Activated B cell treated with CpG ODN at 0.5 μM for 24 hours (primary cell): ENCODE measurements at places on chromosomes 2 and 18. TPM values are rescaled to one million over a fixed set of nuclear protein-coding genes. Genes with fewer than 3 reads are reported as not detected.

GRCh38 chr2:204086167-204086566 lies 149.6 kb downstream of the ICOS start:
- DNase-seq: no peak

GRCh38 chr2:98233941-98234340 lies 112.3 kb upstream of the CNGA3 start:
- DNase-seq: no peak

- DNase-seq: no peak
These were observed 40.9 kb downstream of the LRATD1 start for GRCh38 chr2:14673351-14673875.

DNA sequence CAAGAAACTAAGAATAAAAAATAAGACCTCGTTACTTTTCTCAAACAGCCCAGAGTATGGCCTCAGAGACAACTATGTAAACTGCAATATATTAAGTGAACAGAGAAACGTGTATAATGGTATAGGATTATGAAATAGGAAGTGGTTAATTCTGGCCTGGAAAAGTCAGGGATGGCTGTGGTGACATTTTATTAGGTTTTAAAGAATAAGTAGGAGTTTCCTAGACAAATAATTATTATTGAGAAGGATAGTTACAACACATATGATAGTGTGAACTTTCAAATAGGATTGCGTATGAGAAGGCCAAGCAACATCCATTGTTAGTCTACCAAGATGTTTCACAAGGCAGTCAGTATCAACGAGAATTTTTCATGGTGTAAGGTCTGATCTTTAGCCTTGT lies 244.1 kb downstream of the LPIN1 start:
- DNase-seq: no peak

GRCh38 chr2:191486584-191487320 lies 191.2 kb upstream of the NABP1 start:
- DNase-seq: no peak

GRCh38 chr18:12679183-12679786 lies 21.4 kb upstream of the SPIRE1 start:
- DNase-seq: no peak

DNA sequence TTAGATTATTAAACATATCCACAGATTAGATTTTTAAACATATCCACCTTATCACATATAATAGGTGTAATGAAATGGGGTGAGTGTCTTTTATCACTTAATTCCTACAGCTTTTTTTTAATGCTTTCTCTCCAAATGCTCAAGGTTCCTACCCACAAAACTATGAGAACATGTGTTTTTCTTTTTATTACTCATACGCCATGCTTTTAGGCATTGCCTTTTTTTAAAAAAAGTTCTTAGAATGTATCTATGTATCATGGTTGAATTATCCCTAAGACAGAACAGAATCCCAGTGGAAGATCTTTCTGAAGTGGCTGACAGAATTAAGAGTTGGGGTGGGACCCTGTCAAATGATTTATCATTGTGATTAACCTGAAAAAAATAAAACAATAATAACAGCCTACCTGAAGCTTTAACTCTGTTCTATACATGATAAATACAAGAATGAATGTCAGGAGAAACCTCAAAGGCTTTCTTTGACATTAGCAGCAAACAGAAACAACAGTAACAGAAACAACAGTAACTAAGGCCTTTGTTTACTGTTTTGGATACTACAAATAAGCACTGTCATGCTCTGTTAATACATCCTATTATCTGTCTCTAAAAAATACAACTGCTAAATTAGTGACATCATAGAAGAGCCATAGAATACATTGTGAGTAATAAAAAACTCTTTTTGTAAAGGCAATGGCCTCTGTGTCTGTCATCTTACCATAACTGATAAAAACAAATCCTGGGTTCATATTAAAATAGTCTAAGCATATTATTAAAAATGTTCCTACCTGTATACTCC lies 4.1 kb upstream of the ZNF397 start:
- no peak for DNase-seq

- DNase-seq: no peak
These were observed 3.1 kb downstream of the KCNE4 start for GRCh38 chr2:223055140-223055539.

- DNase-seq: no peak
These were observed 230.0 kb upstream of the EPHA4 start for GRCh38 chr2:221802089-221802488.

- DNase-seq: no peak
These were observed 342.7 kb upstream of the CHAC2 start for GRCh38 chr2:53424902-53425301.

GRCh38 chr18:12722731-12723130 lies 19.9 kb downstream of the PSMG2 start:
- DNase-seq: no peak

- no peak for DNase-seq
These were observed 24.2 kb downstream of the TOGARAM2 start for GRCh38 chr2:29005331-29005730.

- no peak for DNase-seq
These were observed 72.8 kb upstream of the FANCL start for GRCh38 chr2:58313926-58314325.

GRCh38 chr2:23683001-23683400 lies 243.9 kb downstream of the ATAD2B start:
- no peak for DNase-seq

DNA sequence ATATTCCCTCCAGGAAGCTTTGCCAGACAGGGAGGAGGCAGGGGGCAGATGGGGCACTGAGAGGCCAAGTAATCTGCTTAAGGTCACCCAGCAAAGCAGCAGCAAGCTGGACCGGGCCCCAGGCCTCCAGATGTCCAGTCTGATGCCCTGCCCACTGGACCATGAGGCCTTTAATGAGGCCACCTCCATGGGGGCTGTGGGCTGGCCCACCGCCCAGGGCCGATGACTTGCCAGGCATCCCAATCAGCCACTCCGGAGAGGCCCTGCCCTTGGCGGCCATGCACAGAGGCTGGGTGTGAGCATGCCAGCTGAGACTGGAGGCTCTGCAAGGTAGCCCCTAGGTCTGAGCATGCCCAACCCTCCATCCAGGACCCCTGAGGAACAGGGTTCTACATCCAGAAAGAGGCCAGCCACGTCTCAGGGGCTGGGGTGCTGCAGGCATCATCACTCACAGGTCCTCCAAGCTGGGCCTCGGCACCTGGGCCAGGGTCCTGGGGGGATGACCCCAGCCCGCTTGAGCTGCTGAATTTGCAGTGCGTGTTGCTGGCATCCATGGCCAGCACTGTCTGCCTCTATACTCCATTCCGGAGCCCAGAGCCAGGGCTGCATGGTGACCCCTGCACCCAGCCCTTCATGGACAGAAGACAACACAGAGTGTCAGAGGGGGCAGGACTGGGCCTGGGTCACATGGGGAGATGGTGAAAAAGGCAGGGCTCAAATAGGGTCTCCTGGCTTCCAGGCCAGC lies 164.2 kb downstream of the INHBB start:
- no peak for DNase-seq

- no peak for DNase-seq
These were observed 51.2 kb upstream of the NOSTRIN start for GRCh38 chr2:168751104-168751740.

- no peak for DNase-seq
These were observed 80.1 kb upstream of the FOSL2 start for GRCh38 chr2:28312307-28313219.

Gene SIX2
- not detected in 2 replicates for total RNA-seq

Gene NXPH2
- not detected in 2 replicates for total RNA-seq

Gene FAM237A
- not detected in 2 replicates for total RNA-seq

Gene ANKRD30BL
- not detected in 2 replicates for total RNA-seq

Gene LYPD6B
- 0.58 and 1.4 TPM in 2 replicates for total RNA-seq
